ENCODE measurements at places on chromosomes 6 and 20.

DNA sequence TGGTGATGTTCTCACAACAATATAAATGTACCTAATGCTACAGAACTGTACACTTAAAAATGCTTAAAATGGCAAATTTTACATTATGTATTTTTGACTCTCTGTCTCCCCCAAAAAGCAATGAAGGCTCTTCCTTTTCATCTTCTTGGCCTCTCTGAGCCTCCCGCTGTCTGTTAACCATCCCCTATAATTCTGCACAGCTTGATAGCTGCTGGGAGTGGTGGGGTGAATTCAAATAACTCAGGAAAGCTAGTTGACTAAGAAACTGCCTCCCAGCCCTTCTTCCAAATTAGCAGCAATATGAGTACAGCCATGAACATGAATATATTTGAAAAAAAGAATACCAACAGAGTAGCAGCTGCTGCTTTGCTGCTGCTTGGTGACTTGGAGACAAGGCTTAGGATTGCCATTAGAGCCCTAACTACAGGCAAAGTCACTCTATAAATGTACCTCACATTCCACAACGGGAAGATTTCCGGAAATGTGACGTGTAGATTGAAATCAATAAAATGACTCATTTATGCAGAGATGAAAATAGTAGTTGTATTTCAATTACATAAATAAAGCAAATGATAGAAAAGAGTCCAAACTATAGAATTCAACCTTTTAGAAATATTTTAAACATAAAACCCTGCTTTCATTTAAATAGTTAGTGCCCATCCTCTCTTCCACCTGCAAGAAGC, 200.1 kb upstream of the HEY2 start:
- peaks cover 23% of the 10 kb centered on the region for H3K27me3 ChIP-seq
- H3K4me3 ChIP-seq = no peak overlapping the region
- DNase-seq = no peak
- H3K36me3 ChIP-seq = no peaks in the 10 kb centered on the region

- H3K4me1 ChIP-seq = no peaks in the 10 kb centered on the region
- H3K4me3 ChIP-seq = no peak overlapping the region
- no peaks in the 10 kb centered on the region for H3K36me3 ChIP-seq
- no peaks in the 10 kb centered on the region for H3K27me3 ChIP-seq
These were observed 681.6 kb upstream of the GJE1 start for GRCh38 chr6:141451181-141451510.

- H3K4me3 ChIP-seq = no peak overlapping the region
- no peak for DNase-seq
- no peaks in the 10 kb centered on the region for H3K27me3 ChIP-seq
- H3K27ac ChIP-seq = no peak overlapping the region
- H3K36me3 ChIP-seq = no peaks in the 10 kb centered on the region
These were observed 163.2 kb upstream of the BTBD3 start for GRCh38 chr20:11754451-11754850.

- no peaks in the 10 kb centered on the region for H3K27me3 ChIP-seq
- H3K27ac ChIP-seq = peak overlapping the region; percentile 77
- H3K4me1 ChIP-seq = peaks cover 29% of the 10 kb centered on the region
- no peak for DNase-seq
- H3K36me3 ChIP-seq = peaks cover 46% of the 10 kb centered on the region
These were observed 13.5 kb upstream of the SLC22A1 start for GRCh38 chr6:160108077-160108476.

- H3K4me3 ChIP-seq = no peak overlapping the region
- peaks cover 9% of the 10 kb centered on the region for H3K4me1 ChIP-seq
- no peak overlapping the region for H3K27ac ChIP-seq
- no peaks in the 10 kb centered on the region for H3K27me3 ChIP-seq
These were observed 58.2 kb downstream of the KIF16B start for GRCh38 chr20:16515046-16515445.

DNA sequence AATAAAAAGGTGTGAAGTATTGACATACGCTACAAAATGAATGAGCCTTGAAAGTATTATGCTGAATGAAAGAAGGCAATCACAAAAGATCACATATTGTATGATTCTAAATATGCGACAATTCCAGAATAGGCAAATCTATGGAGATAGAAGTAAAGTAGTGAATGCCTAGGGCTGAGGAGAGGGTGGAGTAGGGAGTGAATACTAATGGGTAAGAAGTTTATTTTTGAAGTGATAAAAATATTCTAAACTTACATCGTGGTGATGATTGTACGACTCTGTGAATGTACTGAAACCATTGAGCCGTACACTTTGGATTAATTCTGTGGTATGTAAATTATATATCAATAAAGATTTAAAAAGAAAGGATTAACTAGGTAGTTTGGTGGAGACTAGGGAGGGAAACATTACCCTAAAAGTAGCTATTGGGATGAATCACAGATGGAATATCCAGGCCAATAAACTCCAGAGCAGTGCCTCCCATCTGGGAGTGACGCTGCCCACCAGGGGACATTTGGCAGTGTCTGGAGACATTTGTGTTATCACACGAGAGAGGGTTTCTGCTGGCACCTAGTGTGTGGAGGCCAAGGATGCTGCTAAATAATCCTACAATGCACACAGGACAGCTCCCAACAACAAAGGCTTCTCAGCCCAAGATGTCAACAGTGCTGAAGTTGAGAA, 214.2 kb upstream of the PCSK2 start:
- DNase-seq = no peak
- no peak overlapping the region for H3K27ac ChIP-seq
- no peaks in the 10 kb centered on the region for H3K4me1 ChIP-seq

- H3K27me3 ChIP-seq = peaks cover 23% of the 10 kb centered on the region
- DNase-seq = no peak
- H3K4me1 ChIP-seq = no peaks in the 10 kb centered on the region
- H3K36me3 ChIP-seq = peaks cover 2% of the 10 kb centered on the region
- no peak overlapping the region for H3K27ac ChIP-seq
These were observed 10.4 kb upstream of the NT5DC1 start for GRCh38 chr6:116090251-116090650.

DNA sequence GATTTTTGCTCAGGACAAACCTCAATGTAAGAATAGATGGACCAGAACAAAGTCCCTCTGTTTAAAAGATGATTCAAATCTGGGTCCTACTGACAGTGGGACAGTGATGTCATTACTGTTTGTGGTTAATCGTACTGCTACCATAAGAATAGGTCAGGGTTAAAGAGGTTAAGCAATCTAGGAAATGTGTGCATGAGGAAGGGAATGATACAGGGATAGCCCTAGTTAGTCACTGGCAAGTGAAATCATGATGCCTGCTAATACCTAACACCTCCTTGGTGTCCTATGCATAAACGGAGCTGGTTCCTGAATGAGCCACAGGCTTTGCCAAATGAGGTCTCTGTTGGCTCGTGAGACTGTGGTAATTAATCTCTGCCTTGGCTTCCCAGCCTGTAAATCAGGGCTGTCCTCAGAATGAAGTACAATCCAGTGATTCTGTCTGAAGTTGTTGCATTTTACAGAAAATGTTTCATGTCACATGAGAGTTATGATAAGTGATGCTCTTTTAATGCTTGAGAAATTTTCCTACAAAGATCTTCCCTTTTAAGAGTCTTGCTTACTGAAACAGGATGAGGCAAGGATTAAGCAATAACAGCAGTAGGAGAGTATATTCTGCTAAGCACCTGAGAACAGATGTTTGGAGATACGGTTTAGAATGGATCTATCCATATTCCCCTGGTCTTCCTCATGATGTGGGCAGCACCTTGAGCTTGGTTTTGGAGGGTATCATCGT, 3.8 kb downstream of the MEP1A start:
- no peak overlapping the region for H3K4me3 ChIP-seq
- H3K36me3 ChIP-seq = no peaks in the 10 kb centered on the region
- no peaks in the 10 kb centered on the region for H3K4me1 ChIP-seq
- DNase-seq = no peak
- H3K27ac ChIP-seq = no peak overlapping the region
- H3K27me3 ChIP-seq = peaks cover 25% of the 10 kb centered on the region

DNA sequence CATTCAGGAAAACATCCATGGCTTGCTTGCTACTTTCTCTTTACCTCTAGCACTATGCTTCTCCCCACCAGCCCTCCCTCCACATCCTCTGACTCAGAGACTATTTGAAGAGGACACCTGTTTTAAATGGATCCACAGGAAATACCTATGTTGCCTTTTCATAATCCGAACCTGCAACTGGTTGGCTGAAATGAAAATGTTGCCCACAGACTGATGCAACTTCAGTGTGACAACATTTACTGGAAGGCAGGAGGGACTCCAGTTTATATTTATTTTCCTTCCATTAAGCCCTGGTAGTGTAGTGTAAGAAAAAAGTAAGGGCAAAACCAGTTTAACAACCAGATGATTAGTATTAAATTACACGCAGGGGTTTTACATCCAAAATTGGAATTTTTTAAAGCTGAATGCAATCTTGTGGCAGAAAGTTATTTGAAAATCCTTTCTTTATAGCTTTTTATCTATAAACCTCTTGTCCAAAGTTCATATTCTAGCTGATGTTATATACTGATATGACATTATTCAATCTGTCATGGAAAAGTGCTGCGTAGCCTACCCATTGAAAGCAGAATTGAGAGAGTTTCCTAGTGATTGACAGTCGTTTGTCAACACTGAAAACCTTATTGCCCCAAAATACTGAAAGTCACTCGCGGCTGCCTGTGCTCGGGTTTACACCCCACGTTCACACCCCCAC, 881 bp upstream of the AIG1 start:
- peak overlapping the region; percentile 92 for H3K4me3 ChIP-seq
- H3K27ac ChIP-seq = peak overlapping the region; percentile 92
- DNase-seq = no peak
- H3K4me1 ChIP-seq = peaks cover 20% of the 10 kb centered on the region
- no peaks in the 10 kb centered on the region for H3K27me3 ChIP-seq

DNA sequence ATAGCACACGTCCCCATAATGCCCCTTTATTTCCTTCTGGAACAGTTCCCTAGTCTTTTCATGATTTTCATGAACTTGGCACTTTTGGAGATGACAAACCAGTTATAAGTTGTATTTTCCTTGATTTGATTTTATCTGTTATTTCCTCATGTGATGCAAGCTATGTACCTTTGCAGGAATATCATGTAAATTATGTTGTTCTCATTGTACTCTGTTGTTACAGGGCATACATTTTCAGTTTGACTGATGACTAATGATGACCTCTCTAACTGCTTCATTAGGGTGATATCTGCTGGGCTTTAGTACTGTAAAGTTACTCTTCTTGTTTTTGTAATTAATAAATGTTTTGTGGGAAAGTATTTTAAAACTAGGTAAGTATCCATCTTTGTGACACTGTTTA, 147.3 kb downstream of the ZFAND3 start:
- peaks cover 2% of the 10 kb centered on the region for H3K36me3 ChIP-seq
- no peak for DNase-seq
- H3K27me3 ChIP-seq = no peaks in the 10 kb centered on the region
- H3K27ac ChIP-seq = no peak overlapping the region
- peaks cover 75% of the 10 kb centered on the region for H3K4me1 ChIP-seq

DNA sequence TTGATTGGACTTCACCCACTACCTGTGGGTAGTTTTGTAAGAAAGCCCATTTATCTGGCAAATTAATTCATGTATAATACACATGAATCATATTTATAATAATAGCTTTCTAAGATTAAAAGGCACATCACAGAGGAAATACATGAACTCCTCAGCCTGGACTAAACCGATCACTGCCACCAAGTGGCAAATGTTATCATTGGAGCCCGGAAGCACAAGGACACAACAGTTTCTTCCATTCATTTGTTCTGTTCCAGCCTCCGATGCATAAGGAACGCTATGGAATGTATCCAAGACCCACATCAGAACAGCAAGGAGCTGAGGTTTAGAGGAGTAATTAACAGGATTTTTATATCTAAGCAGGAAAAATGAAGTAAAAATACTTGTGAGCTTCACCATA, 13.9 kb upstream of the IPCEF1 start:
- H3K27ac ChIP-seq = no peak overlapping the region
- no peak for DNase-seq
- H3K4me1 ChIP-seq = no peaks in the 10 kb centered on the region
- no peak overlapping the region for H3K4me3 ChIP-seq
- peaks cover 2% of the 10 kb centered on the region for H3K36me3 ChIP-seq

DNA sequence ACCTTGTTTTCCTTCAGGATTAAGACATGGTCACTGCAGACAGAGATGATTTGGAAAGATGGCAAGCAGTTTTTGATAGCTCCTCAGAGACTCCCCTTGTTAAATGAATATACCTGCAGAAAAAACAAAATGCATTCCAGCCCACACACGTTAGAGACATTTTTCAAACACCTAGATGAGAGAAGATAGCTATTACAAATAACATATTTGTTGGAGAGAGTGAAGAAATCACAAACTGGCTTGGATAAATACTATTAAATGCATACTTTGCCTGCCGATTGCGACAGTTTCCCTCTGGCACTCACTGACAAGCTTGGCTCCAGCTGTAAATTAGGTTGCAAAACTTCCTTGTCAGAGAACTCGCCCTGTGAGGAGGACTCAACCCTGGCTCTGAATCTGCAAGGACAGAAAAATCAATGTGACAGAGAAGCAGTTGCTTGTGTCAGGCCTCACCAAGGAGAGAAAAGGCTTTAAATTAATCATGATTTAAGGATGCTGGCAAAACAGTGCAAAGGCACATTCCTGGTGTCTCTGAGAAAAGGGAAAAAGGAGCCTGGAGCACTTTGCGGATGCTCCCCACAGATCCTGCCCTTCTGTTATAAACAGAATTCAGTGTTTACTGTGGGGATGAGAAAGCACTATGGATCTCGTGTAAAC, 423.7 kb upstream of the MARCKS start:
- no peak overlapping the region for H3K4me3 ChIP-seq
- H3K36me3 ChIP-seq = no peaks in the 10 kb centered on the region
- no peaks in the 10 kb centered on the region for H3K27me3 ChIP-seq
- no peak for DNase-seq
- H3K4me1 ChIP-seq = no peaks in the 10 kb centered on the region

DNA sequence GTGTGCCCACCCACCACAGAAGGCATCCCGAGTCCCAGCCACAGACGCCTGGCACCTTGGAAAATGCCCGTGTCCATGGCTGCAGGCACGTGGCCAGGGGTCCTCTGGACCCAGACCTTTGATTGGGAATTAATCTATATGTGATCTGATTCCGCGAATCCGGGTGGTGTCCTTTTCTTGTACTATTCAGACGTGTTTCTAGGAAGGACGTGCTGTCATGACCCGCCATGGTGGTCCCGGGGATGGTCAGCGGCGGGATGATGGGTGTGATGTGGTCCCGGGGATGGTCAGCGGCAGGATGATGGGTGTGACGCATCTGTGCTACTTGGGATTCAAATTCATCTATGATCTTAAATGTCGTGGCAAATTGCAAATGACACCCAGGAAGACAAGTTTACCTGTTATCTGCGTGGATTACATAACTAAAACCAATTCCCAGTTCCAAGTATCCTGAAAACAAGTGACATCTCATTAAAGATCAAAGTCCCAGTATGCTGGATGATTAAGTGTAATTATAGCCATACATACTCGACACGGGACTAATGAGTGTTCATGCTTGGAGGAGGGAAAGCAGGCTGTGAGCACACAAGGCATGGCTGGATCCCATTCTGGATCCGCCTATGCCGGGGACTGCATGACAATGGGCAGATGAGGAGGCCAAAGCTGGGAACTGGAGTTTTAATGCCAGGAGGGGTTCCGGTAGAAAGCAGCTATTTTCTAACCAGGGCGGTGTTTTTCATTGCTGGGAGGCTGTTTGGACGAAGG, 256.5 kb downstream of the TAF4 start:
- H3K27me3 ChIP-seq = peaks cover 11% of the 10 kb centered on the region
- DNase-seq = no peak
- no peaks in the 10 kb centered on the region for H3K4me1 ChIP-seq
- no peaks in the 10 kb centered on the region for H3K36me3 ChIP-seq
- no peak overlapping the region for H3K27ac ChIP-seq
- no peak overlapping the region for H3K4me3 ChIP-seq

GRCh38 chr6:42693725-42694323, 28.6 kb downstream of the PRPH2 start:
- H3K4me1 ChIP-seq = peaks cover 23% of the 10 kb centered on the region
- H3K4me3 ChIP-seq = peak overlapping the region; percentile 19
- peaks cover 35% of the 10 kb centered on the region for H3K36me3 ChIP-seq
- no peaks in the 10 kb centered on the region for H3K27me3 ChIP-seq

Measured in central memory CD8-positive, alpha-beta T cell (primary cell).